ENCODE measurements at places on chromosomes 2 and 18. TPM values are rescaled to one million over a fixed set of nuclear protein-coding genes. Genes with fewer than 3 reads are reported as not detected.

GRCh38 chr18:37754141-37754540 is 188.5 kb upstream of the CELF4 start:
- H3K27me3 ChIP-seq: no peaks in the 10 kb centered on the region
- H3K27ac ChIP-seq: no peak overlapping the region
- DNase-seq: no peak
- H3K36me3 ChIP-seq: no peaks in the 10 kb centered on the region

The GREB1L gene
- total RNA-seq: 6.0 TPM

The SRD5A2 gene
- 6.3 TPM for total RNA-seq

DNA sequence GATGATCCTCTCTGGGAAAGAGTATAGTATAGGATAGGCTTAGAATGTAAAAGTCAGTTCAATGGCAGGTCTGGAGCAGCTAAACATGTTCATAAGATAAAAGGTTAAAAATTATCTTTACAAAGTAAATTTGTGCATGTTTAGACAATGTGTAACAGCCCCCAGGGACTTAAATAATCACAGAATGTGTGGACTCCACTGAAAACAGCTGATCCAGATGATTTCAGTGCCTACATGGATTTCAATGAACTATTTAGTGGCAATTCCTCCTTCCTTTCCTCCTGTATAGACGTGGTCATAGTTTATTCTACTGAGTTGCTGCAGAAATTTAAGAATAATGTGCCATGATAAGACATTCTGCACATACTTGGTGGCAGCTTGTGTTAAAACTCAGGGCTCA is 42.9 kb downstream of the ARHGEF33 start:
- no peaks in the 10 kb centered on the region for H3K27me3 ChIP-seq
- H3K36me3 ChIP-seq: no peaks in the 10 kb centered on the region
- no peak for DNase-seq
- no peaks in the 10 kb centered on the region for H3K4me1 ChIP-seq

The BOLL gene
- not detected for total RNA-seq

The ZNF396 gene
- 0.62 TPM for total RNA-seq

GRCh38 chr18:50973367-50974126 is 5.7 kb downstream of the ELAC1 start:
- H3K27ac ChIP-seq: no peak overlapping the region
- no peak overlapping the region for H3K4me3 ChIP-seq
- H3K27me3 ChIP-seq: no peaks in the 10 kb centered on the region
- peaks cover 5% of the 10 kb centered on the region for H3K36me3 ChIP-seq

The EIF2AK2 gene
- 17.6 TPM for total RNA-seq

DNA sequence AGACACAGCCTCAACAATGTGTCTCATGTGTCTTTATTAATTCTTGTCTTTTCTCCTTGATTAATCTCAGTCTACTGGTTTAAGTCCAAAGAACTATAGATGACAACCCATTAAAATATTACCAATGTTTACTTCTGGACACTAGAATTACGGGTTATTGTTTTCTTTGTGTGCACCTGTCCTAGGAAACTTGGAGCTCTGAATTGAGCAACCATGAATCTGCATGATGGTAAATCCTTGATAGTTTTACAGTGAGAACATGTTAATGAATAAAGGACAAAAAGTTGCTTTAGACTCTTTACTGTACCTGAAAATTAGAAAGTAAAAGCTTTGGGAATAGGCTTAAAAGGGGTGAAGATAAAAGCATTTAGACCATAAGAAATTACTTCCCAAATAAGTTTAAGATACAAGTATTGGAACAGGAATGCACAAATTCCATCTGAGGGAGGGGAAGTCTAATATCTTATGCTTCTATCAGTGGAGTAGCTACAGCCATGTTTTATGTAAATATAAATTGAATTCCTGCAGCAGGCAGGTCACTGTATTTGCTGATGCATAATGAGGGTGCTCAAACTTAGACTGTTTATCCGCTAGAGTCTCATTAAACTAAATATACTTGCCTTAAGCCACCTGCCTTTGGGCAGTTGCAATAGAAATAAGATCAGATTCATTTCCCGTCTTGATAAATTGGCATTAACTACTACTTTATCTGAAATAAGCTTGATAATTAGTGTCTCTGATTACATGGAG is 603.7 kb upstream of the GCFC2 start:
- no peaks in the 10 kb centered on the region for H3K4me1 ChIP-seq
- H3K4me3 ChIP-seq: no peak overlapping the region

DNA sequence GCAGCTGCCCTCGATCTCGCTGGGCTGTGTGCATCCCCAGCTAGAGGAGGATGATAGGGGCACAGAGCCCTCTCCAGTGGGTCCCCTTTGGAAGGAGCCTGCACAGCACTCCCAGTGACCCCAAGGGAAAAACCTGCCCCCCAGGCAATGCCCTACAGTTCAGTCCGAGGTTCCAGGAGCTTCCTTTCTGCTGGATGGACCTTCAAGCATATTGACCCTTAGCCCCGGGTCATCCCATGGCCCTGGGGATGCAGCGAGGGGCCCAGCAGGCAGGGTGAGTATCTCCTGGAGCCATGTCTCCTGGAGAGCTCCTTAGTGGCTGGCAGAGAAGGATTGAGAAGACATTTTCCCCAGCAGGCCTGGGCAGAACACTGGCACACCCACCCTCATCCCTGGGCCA is 45.4 kb upstream of the CTDP1 start:
- H3K4me3 ChIP-seq: no peak overlapping the region
- DNase-seq: no peak
- H3K36me3 ChIP-seq: no peaks in the 10 kb centered on the region
- no peaks in the 10 kb centered on the region for H3K27me3 ChIP-seq
- no peaks in the 10 kb centered on the region for H3K4me1 ChIP-seq

The TFPI gene
- 195 TPM for total RNA-seq

The HRH4 gene
- total RNA-seq: 0.07 TPM

The C2orf66 gene
- not detected for total RNA-seq

DNA sequence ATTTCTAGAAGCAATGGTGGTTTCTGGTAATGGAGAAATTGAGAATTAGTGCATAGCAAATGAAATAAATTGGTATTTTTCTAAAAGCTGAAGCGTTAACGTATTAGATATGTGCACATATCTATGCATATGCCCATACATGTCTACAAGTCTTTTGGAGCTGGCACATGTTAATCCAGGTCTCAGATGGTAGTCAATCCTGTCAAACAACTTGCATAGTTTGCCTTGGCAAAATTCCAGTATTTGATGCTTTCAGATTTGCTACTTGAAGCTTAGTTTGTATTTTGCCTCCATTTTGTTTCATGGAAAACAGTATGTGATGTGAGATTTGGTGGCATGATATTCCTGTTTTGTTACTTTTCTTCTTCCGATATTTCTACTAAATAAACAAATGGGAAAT is 304.6 kb downstream of the PARD3B start:
- H3K36me3 ChIP-seq: no peaks in the 10 kb centered on the region
- no peak overlapping the region for H3K4me3 ChIP-seq
- no peak overlapping the region for H3K27ac ChIP-seq
- H3K4me1 ChIP-seq: no peaks in the 10 kb centered on the region

The ERLEC1 gene
- 19.4 TPM for total RNA-seq

The CCT7 gene
- 131 TPM for total RNA-seq

- no peaks in the 10 kb centered on the region for H3K27me3 ChIP-seq
- H3K36me3 ChIP-seq: no peaks in the 10 kb centered on the region
- peaks cover 4% of the 10 kb centered on the region for H3K4me1 ChIP-seq
- H3K4me3 ChIP-seq: no peak overlapping the region
These were observed 112.0 kb downstream of the LYPD6 start for GRCh38 chr2:149442346-149442745.

DNA sequence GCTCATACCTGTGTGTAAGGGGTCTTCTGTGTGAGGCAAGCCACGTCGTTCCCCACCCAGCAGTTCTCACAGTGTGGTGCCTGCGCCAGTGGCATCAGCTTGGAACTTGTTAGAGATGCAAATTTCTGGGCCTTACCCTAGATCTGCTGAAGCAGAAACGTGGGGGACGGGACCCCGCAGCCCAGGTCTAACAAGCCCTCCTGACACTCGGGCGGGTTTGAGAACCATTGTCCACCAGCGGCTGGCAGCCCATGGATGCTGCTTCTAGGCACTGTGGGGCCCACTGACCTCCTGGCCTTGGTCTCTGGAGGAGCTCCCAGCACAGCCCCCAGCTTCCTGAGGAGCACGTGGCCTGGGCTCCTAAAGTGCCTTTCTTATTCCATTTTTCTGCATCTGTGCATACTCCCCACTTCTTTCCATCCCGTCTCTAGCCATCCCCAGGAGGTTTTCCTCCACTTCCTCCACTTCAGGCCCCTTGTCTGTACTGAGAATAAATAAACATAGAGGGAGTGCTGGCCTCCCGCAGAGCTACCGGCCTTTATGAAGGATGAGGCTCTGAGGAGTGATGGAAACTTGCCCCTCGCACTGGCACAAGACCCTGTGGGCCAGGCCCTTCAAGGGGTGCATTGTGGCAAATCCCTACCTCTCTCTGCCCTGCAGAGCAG is 94.3 kb downstream of the GALR1 start:
- H3K4me3 ChIP-seq: no peak overlapping the region
- no peak for DNase-seq
- H3K27ac ChIP-seq: no peak overlapping the region
- no peaks in the 10 kb centered on the region for H3K36me3 ChIP-seq
- H3K4me1 ChIP-seq: no peaks in the 10 kb centered on the region
- no peaks in the 10 kb centered on the region for H3K27me3 ChIP-seq

The SERPINB7 gene
- total RNA-seq: not detected

GRCh38 chr2:220034426-220035130 is 407.1 kb downstream of the SLC4A3 start:
- H3K27ac ChIP-seq: no peak overlapping the region
- DNase-seq: no peak
- H3K27me3 ChIP-seq: no peaks in the 10 kb centered on the region
- no peak overlapping the region for H3K4me3 ChIP-seq
- no peaks in the 10 kb centered on the region for H3K4me1 ChIP-seq

The RBMS1 gene
- total RNA-seq: 15.6 TPM

DNA sequence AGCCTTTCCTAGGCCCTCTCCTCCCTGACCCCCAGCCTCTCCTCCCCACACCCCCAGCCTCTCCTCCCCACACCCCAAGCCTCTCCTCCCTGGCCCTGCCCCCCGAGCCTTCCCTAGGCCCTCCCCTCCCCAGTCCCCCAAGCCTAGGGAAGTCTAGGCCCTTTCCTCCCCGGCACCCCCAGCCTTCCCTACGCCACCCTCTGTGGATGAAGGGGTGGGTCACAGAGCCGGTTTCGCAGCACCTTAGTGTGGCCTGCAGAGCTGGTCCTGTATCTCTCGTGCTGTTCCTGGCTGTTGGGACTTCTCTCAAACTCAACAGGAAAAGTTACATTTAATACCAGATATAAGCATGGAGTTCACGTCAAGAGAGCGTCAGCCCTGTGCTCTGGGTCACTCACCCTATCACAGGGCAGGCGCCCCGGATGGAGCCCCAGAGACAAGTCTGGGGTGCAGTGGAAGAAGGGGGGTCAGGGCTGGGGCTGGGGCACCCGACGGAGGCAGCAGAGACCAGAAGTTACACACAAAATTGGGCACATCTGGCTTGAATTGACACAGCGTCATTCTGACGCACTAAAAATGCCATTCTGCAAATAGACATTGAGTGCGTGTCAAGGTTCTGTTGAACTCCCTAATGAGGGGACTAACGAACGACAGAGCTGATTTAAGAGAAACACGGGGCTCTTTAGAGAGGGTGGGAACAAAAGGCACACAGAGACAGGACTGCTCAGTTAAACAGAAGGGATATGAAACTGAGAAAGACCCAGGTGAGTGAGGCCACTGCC is 24.0 kb downstream of the KCNIP3 start:
- no peak overlapping the region for H3K27ac ChIP-seq
- no peaks in the 10 kb centered on the region for H3K27me3 ChIP-seq
- DNase-seq: no peak
- H3K4me1 ChIP-seq: no peaks in the 10 kb centered on the region
- no peaks in the 10 kb centered on the region for H3K36me3 ChIP-seq
- H3K4me3 ChIP-seq: no peak overlapping the region

The REG1B gene
- not detected for total RNA-seq

The LIPG gene
- 81.9 TPM for total RNA-seq

- no peaks in the 10 kb centered on the region for H3K36me3 ChIP-seq
- peak overlapping the region; percentile 91 for H3K27ac ChIP-seq
- H3K27me3 ChIP-seq: no peaks in the 10 kb centered on the region
- no peaks in the 10 kb centered on the region for H3K4me1 ChIP-seq
- DNase-seq: no peak
- H3K4me3 ChIP-seq: peak overlapping the region; percentile 97
These were observed 1.5 kb downstream of the CAB39 start for GRCh38 chr2:230714136-230714480.

GRCh38 chr2:25742501-25742900 is 69.1 kb upstream of the DTNB start:
- H3K4me3 ChIP-seq: no peak overlapping the region
- no peak for DNase-seq
- no peaks in the 10 kb centered on the region for H3K4me1 ChIP-seq
- H3K36me3 ChIP-seq: peaks cover 28% of the 10 kb centered on the region
- no peak overlapping the region for H3K27ac ChIP-seq
- no peaks in the 10 kb centered on the region for H3K27me3 ChIP-seq

The ACADL gene
- 13.4 TPM for total RNA-seq

The ERMN gene
- not detected for total RNA-seq
